Head of caudate nucleus (tissue), 42 donors: ENCODE measurements at places on chromosomes 7 and 10.

DNA sequence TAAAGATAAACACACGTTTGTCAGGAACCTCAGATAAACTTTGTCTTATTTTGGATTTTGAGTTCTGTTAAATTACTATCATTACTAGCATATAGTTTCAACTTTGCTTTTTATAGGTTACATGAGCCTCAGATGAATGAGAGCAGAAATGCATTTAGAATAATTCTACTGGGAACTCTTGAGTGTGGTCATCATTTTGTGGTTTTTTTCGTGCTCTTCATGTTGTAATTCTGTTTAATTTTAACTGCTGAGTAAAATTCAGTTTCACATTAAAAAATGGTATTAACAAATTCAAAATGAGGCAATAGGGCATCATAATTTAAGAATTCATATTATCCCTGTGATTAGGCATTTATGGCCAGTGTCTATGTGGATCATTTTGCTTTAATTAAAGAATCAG lies 72.9 kb downstream of the GNAI1 start:
- no peak for DNase-seq

- no peak for DNase-seq
These were observed 22.2 kb downstream of the LIPK start for GRCh38 chr10:88728107-88728763.

GRCh38 chr7:133139350-133139749 lies 57.5 kb upstream of the CHCHD3 start:
- DNase-seq = no peak

- no peak for DNase-seq
These were observed 335.7 kb upstream of the SHH start for GRCh38 chr7:156147756-156148504.

- DNase-seq = no peak
These were observed 6.3 kb upstream of the DDIT4 start for GRCh38 chr10:72267381-72267780.

- DNase-seq = no peak
These were observed 13.5 kb downstream of the SFMBT2 start for GRCh38 chr10:7397049-7398035.

DNA sequence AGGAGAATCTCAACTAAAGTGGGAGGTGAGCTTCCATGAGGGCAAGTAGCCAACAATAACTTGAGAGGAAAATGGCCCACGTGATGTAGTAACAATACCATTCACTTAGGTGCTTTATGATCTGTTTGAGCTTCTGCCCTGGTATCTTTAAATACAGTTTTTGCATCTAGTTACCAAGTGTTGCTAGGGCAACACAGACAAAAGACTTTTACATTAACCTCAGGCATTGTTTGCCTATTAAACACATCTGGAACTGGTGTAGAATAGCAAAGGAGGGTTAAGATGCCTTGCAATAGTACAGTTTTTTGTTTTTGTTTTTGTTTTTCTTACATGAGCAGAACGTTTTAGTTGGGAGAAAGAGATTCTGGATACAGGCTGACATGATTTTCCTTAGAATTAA lies 97.7 kb upstream of the MTPN start:
- no peak for DNase-seq

DNA sequence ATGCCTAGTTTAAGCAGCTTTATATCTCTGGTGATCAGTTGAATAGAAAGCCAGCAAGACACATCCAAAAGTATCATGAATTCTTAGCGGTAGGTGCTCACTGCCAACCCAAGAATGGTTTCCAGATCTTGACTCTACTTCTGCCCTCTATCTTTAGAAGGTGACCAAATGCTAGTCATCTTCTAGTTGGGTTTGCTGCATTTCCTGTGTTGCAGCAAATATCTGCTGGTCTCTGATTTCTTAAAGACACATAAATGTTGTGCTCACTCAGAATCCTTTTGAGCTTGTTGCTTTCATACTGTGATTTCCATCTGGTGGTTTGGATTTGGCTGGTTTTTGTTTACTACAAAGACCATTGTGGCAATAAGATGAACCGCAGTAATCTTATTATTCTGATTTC lies 2.2 kb downstream of the CDC123 start:
- DNase-seq = no peak

DNA sequence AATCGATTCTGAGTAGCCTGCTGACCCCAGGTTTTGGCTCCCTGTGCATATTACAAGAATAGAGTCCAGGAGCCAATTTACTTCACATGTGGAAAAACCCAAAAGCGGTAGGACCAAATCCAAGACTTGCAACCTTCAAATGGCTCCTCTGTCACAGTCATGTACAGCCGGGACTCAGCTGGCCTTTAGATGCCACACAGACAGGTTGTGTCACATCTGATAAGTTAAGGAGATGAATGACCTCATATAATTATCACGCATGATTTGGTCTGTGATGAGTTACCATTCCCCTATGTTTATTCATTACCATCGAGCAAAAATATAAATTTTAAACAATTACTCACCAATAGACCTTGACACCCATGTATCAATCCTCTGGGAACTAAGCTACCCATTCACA lies 14.2 kb downstream of the CACNA2D1 start:
- DNase-seq = no peak

- DNase-seq = no peak
These were observed at the start of gene CTNNA3 for GRCh38 chr10:67696029-67696428. Gene CTNNA3, minus strand, starts transcription at chr10:67696195.

DNA sequence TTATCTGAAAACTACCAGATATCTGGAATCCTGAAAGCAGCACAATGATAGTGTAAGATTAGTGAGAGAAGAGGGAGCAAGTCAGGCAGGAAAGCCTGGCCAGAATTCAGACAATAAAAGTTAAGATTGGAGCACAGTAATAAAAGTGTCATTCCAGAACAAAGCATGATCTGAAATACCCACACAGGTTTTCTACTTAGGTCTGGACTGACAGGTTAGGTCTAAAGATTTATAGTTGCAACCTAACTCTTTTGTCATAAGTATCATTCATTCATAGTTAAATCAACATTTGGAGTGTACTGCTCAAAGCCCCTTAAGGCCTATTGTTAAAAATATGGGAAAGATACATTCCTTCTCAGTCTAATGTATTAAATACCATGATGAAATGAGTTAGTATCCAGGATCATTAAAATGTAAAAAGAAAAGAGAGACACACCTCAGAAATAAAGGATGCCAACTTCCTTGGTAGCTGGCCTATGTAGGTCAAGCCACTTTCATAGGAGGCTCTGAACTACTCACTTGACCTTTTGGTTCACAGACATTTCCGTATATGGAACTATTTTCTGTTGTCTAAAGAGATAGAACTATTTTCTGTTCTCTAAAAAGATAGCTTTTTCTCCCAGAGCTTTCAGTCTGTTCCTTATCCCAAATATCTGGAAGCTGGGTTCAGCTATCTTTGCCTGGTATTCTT lies 105.2 kb downstream of the FAS start:
- no peak for DNase-seq

- no peak for DNase-seq
These were observed 30.6 kb upstream of the IKZF1 start for GRCh38 chr7:50273870-50274269.

DNA sequence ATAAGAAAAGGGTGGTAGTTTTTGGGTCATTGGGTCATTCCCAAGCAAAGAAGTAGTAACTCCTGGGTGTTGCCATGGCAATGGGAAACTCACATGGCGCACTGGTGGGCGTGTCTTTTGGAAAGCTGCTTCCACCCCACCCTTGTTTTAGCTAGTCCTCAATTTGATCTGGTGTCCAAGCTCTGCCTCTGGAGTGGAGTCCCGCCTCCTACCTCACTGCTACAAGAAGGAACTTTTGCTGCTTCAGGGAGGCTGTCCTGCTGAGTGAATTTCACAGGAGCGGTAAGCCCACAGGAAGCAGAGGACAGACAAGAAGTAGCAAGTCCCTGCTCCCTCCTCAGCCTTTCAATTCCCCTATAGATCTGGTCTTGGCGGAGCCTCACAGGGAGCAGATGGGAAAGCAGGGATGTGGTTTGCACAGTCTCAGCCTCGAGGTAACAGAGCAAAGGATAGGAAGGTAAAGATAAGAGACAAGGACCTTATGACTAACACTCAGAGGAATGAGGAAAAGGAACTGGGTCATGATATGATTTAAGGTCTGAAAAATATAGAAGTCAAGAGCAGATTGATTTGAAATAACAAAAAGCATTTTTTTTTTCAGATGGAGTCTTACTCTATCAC lies 700.3 kb downstream of the TNS3 start:
- no peak for DNase-seq

DNA sequence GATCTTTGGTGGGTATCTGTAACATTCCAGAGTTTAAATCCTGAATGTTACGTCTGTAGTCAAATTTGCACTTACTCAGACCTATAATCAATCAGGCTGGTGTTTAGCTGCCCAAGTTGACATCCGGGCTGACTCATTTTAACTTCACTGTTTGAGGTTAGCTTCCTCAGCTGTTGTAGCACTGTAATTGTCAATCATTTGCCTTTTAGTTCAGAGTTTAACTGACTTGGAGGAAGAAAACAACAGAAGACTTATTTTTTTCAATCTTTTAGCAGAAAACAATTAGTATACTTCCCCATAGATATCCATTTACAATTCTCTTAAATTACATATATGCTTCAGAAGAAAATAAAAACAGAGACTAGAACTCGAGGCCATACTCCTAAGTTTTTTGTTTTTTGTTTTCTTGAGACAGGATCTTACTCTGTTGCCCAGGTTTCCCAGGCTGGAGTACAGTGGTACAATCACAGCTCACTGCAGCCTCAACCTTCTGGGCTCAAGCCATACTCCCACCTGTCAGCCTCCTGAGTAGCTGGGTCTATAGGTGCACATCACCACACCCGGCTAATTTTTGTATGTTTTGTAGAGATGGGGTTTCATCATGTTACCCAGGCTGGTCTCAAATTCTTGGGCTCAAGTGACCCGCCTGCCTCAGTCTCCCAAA lies 38.5 kb upstream of the LRRC17 start:
- no peak for DNase-seq

DNA sequence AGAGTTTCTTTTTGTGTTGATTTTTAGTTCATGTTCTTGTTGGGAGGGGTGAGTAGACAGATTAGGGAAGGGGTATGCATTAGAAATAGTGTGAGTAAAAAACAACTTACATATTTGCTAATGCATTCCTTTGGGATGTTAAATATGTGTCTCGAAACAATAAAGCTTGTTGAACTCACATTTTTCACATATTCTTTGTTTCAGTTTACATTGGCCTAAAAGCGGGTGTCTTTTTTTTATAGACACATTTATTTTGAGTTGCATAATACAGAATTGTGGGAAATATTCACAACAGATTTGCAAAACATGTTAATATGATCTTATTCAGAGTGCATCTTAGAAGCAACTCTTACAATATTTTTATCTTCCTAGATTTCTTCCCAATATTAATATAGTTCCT lies 337.5 kb upstream of the CNTNAP2 start:
- no peak for DNase-seq

DNA sequence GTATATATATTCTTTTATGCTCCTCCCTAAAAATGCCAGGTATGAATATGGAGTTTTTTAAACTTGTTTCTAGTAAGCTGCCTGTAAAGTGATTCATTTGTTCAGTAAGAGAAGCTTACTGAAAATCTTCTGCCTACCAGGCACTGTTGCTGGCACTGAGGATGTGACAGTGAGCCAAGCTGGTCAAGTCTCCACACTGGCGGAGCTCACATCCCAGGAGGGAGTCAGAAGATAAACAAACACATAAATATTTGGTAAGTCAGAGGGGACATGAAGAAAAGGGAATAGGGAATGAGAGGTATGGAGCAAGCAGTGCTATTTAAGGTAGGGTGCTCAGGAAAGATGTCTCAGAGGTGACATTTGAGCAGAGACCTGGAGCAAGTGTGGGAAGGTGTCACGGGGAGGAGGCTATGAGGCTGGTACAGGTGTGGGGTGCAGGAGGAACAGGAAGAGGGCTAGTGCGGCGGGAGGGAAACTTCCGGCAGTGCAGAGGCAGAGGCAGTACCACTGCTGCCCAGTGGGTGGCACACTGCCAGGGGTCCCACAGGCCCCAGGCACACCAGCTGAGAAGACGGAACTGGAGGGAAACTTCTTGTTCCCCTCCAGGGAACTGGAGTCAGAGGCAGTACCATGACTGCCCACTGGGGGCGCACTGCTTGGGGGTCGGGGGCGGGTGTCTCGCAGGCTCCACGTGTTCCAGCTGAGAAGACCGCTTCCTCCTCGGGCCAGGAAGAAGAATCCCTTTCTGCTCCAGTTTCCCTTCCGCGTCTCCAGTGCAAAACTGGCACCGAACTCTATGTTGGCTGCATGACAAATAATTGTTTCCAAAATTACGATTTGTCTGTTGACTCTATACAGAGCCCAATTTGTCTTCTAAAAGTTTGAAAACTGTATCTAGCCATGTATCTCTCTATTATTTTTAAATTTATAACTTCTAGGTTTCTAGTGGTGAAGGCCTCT lies 161.0 kb downstream of the TEX36 start:
- DNase-seq = no peak

GRCh38 chr10:35192645-35193249 lies 66.1 kb downstream of the CREM start:
- no peak for DNase-seq

- DNase-seq = no peak
These were observed 203.6 kb downstream of the TCF7L2 start for GRCh38 chr10:113153493-113154102.

DNA sequence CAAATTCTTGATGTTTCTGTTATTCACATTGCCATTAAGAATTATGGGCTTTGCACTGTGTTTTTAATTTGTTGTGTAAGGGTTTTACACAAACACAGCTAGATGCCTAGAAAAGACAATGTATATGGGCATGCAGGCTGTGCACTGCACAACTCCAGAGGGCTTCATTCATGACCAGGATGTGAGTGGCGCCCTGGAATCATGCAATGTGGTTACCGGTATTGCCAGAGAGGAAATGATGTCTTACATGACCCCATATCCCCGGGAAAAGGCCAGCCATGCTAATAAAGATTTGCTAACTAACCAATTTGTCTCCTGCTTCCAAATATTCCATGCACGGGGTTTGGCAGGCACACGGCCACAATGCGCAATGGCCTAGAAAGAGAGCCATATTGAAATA lies 16.9 kb downstream of the KCNMA1 start:
- DNase-seq = no peak

DNA sequence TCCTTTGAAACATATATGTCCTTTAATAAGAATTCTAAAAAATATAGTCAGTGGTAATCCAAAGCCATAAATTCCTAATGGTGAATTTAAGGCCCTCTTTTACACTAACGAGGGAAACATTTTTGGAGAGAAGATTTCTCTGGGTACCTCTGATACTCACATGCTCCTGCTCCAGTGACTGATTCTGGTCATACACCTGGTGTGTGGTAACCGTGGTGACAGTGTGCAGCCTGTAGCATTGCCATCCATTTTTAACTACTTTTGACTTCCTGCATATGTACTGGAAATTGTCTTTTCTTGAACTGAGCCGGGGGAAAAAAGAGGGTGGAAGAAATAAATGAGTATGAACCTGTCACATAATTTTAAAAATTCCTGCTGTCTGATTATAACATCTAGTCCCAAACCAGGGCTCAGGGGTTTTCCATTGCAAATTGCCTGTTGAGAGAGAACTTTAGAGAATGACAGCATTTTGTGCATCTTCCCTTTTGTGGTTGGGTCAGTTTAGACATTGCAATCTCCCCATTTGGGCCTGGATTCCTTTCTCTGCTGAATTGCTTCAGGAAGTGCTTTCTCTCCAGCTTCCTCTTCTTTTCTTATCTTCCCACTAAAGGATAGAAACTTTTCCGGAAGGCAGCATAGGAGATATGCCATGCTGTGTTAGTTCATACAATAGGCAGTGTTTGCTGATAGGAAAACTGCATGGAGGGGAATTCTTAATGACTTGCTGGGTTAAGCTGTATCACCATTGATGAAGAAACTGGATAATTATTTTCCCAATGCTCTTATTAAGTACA lies 125.5 kb downstream of the GRM3 start:
- DNase-seq = no peak

- DNase-seq = peak; percentile 29
These were observed 4.9 kb downstream of the MAT1A start for GRCh38 chr10:80284522-80284921.
